ENCODE measurements at places on chromosomes 13 and 19.

DNA sequence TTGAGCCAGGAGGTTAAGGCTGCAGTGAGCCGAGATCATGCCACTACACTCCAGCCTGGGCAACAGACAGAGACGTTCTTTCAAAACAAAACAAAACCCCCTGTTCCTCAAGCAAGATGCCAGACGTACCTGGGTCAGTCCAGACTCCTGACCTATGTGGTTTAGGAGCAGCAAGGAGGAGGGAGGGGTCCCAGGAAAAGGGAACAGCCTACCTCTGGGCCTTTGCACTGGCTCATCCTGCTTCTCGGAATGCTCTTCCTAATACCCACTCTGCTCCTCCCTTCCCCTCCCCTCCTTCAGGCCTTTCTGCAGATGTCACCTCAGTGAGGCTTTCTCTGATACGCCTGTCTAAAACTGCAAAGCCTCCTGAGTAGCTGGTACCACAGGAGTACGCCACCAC, 9.5 kb downstream of the RINL start:
- no peak for DNase-seq

- no peak for DNase-seq
Observed at GRCh38 chr13:95703576-95703975, 26.6 kb downstream of the DNAJC3 start.

DNA sequence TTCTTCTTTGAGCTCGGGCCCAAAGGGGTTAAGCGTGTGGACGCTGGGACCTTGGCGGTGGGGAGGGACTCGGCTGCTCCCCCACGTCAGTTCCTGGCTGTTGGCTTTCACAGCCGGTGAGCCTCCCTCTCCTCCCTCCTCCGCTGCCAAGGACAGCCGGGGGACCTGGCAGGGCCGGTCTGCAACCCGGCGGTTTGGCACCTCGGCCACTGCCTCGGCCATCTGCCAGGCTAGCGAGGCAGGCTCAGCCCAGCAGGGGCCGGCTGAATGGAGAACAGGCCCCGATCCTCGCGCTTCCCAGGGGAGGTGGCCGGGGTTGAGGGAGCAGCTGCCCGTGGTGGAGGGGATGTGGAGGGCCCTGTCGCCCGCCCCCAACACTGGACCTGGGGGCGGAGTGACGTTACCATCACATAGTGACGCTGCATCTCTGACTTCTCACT, 5.0 kb downstream of the TLE5 start:
- DNase-seq: no peak

GRCh38 chr13:47036294-47037008, 139.6 kb upstream of the HTR2A start:
- DNase-seq: no peak

- peak; percentile 59 for DNase-seq
Observed at GRCh38 chr19:11288349-11288748, 7.6 kb upstream of the TSPAN16 start.

DNA sequence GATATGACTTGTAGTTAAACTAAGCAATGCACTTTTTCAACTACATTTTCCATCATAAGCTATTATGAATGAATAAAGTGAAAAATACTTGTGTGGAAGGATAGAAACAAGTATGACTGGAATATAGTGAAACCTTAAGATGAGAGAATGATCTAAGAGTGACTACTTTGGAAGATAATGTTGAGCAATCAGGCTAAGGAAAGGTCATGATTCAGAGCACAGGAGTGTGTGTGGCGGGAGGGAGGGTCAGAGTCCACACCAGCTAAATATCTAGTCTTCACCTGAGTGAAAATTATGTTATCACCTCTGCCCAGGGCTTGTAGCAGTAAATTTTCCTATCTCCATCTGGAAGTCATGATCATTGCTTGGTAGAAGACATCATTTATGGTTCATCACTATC, 833.4 kb upstream of the ATXN8OS start:
- DNase-seq: no peak

GRCh38 chr13:46075811-46076210, 23.3 kb upstream of the ZC3H13 start:
- no peak for DNase-seq

GRCh38 chr19:31706691-31707620, 357.7 kb upstream of the TSHZ3 start:
- no peak for DNase-seq

DNA sequence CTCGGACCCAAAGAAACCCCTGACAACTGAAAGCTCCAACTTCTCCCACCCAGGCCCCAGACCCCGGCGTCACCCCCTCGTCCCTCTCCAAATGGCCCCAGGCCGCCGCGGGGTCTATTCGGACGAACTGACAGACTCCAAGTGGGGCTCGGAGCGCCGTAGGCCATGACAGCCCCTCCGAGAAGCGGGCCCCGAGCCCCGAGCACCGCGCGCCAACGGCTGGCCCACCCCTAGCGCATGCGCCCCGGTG, 360 bp downstream of the DDX39A start:
- peak; percentile 94 for DNase-seq

GRCh38 chr19:8357007-8357521, 6.9 kb upstream of the ANGPTL4 start:
- DNase-seq: no peak

- no peak for DNase-seq
Observed at GRCh38 chr19:48348045-48348444, 15.7 kb downstream of the TMEM143 start.

DNA sequence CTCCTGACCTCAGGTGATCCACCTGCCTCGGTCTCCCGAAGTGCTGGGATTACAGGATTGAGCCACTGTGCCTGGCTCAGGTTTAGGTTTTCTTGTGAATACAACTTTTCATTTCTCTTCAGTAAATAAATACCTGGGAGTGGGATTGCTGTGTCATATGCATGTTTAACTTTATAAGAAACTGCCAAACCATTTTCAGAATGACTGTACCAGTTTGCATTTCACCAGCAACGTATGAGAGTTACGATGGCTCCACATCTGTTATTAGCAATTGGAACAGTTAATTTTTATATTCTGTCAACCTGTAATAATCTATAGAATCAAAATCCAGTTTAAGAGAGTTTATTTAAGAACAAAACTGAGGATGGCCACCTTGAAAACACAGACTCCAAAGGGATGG, 52.2 kb downstream of the TEX26 start:
- no peak for DNase-seq

DNA sequence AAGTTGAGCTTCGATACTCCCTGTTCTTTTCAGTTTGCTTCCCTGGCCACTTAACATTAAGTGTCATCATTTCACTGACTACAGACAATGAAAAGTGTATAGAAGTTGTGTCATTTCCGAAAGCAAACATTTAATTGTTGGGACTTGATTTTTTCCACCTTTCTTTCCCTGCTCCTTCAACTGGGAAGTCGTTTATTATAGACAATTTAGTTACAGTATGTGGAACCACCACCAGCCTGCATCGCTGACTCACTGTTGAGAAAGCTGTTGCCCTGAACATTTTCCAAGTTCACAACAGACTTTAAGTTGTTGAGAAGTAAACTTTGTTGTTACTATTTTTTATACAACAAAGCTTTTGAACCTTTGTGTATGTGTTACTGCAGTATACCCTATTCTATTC, 788.4 kb upstream of the PRR20A start:
- no peak for DNase-seq

DNA sequence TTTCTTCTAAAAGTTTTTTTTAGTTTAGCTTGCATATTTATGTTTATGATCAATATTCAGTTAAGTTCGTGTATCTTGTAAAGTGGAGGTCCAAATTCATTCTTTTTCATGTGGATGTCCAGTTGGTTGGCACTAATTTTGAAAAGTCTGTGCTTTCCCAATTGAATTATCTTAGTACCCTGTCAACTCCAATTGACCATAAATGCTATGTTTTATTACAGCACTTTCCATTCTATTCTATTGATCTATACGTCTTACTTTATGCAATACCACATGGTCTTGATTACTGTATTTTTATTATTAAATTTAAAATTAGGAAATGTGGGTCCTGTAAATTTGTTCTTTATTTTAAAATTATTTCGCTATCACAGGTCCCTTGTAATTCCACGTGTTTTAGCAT, 837.6 kb upstream of the SLC10A2 start:
- no peak for DNase-seq

DNA sequence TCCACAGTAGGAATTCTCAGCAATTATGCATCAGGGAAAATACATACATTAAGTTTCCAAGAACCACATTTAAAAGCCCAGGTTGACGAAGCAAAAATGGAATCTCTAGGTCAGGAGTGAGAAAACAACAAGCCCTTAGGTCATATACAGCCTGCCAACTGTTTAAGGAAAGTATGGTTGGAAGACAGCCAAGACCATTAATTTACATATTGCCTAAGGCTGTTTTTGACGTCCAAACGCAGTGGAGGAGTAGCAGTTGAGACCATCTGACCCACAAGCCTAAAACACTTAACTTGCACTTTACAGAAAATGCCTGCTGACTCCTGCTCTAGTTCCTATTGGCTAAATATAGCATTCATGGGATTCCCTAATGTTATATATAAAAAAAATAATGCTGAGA, 299.0 kb downstream of the ITGBL1 start:
- DNase-seq: no peak

DNA sequence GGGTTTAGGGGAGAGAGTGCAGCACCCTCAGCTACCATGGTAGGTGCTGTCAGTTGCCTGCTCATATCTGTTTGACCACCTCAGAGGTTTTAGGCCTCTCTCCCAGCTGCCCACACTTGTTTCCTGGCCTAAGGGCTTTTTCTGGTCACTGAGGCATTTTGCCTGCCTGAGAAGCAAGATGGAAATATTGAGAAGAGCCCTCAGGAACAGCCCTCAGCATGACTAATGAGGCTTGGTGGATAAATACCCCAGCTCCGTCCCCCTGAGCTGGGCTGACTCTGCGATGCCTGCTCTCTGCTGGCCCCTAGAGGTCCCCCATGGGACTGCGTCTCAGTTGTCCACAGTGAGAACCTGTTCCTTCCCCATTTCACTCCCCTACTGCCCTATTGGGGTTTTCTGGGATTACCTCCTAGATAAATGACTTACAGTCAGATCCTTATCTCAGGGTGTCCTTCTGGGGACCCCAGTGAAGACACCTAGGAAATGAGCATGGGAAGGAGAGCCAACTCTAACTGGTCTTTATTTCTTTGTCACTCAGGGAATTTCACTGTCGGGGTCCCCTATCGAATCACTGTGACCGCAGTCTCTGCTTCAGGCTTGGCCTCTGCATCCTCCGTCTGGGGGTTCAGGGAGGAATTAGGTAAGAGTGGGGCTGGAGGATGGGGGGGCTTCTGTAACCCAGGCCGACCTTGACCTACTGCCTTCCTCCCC, 13.3 kb downstream of the PALM3 start:
- peak; percentile 63 for DNase-seq

DNA sequence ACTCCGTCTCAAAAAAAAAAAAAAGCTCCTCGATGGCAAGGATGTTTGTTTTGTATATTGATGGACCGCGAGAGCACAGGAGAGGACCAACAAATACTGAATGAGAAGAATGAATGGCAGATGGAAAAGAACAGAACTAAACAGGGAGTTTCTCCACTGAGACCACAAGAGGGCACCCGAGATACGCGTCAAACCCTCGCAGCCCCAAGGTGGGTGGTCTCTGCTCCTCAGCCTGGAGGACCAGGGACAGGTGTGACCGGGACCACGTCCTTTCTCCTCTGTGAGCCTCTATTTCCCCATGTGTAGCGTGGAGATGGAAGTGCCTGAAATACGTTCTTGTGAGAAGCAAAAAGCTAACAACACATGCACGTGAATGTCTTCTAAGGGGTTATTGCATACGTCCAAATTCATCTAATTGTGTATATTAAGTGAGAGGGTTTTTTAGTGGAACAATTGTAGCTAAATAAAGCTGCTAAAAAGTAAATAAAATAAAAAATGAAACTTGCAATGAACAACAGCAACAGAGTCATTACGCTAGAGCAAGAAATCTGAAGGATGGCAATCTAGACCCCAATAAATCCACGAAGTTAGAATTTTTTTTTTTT, 8.3 kb upstream of the CDC42EP5 start:
- DNase-seq: no peak

DNA sequence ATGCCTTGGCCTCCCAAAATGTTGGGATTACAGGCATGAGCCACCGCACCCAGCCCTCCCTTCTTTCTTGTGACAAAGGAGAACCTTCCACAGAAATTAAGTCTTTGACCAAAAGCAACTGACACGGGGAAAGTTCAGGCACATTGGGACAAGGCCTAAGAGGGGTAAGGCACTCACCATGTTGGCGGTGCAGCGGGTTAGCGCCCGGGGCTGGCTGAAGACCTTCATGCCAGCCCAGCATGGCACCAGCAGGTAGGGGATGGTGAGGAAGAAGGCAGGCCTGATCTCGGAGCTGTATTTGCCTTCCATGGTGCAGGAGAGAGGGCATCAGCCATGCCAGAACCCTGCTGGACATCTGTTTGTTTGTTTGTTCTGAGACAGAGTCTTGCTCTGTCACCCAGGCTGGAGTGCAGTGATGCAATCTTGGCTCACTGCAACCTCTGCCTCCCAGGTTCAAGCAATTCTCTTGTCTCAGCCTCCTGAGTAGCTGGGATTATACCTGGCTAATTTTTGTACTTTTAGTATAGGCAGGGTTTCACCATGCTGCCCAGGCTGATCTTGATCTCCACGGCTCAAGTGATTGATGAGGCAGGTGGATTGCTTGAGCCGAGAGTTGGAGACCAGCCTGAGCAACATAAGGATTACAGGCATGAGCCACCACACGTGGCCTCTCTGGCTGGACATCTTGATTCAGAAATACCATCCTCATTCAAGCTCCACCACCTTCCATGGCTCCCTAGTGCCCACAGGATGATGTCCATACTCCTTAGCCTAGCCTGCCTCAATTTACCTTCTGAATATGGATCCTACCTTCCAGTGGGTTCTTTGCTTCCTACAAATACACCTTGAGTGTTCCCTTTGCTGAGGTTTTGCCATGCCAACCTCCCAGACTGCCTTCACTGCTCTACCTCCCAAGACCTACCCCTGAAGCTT, 4.4 kb downstream of the TM6SF2 start:
- no peak for DNase-seq

DNA sequence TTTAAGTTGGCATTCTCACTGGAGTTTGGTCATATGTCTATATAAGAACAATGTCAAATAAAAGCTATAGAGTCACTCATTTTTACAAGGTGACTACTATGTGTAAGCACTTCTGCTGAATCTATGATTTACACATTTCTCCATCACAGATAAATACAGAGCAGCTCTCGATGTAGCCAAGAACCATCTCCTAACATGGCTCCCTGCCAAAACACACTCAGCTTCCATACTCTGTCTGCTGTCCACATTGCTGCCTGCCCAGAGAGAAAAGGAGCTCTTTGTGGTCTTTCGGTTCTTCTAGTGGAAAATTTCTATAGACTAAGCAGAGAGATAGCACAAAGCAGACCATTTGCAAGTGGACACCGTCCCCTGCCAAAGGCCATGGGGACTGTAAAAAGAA, 190.9 kb upstream of the KLF12 start:
- no peak for DNase-seq

- DNase-seq: peak; percentile 73
Observed at GRCh38 chr19:632579-633067, 714 bp downstream of the POLRMT start.

- no peak for DNase-seq
Observed at GRCh38 chr19:3048190-3048533, 14.1 kb downstream of the TLE5 start.

- DNase-seq: no peak
Observed at GRCh38 chr13:35210261-35210660, 266.2 kb downstream of the MAB21L1 start.

GRCh38 chr19:10011974-10012373, 1.3 kb upstream of the RDH8 start:
- no peak for DNase-seq
